ENCODE measurements at places on chromosomes 1 and 21.

DNA sequence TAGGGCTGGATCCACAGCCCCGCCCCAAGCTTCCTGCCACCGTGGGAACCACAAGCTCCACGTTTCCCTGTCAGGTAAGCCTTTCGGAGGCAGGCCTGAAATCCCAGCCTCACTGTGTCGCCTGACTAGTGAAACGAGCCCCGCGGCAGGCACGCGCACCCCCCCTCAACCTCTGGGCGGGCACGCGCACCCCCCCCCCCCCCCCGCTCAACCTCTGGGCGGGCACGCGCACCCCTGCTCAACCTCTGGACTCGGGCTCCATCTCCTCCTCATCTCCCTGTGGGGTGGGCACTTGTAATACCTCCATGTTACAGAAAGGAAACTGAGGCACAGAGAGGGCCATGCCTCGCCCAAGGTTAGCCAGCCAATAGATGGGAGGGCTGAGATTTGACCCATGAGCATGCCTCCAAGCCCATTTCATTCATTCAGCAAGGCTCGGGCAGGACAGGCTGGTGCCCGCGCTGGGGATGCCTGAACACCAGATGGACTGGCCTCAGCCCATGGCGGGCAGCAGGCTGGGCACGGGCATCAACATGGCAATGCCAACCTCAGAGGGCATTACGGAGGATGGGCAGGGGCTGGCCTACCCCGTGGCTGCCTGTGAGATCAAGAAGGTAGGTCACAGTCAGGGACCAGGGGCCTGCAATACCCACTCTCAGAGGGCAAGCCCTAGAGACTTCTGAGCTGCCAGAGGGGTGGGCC lies 4.7 kb downstream of the CFAP410 start:
- DNase-seq = no peak

DNA sequence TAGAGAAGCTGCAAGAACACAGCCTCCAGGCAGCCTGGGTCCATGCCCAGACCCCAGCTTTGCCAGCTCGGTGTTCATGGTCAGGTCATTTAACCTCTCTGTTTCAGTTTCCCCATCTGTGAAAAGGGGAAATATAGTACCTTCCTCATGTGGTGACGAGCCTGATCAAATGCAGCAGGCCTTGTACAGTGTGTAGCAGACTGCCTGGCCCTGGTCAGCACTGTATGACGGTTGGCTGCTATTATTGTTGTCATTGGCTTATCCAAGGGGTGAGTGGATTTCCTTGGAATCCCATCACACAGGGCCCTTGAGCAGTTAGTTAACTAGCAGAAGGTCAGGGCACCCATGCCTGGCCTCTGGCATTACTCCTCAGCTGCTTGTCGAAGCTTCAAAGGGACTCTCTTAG lies 6.6 kb upstream of the TMEM51 start:
- DNase-seq = no peak

- no peak for DNase-seq
Observed at GRCh38 chr1:224061436-224061835, 52.5 kb upstream of the FBXO28 start.

DNA sequence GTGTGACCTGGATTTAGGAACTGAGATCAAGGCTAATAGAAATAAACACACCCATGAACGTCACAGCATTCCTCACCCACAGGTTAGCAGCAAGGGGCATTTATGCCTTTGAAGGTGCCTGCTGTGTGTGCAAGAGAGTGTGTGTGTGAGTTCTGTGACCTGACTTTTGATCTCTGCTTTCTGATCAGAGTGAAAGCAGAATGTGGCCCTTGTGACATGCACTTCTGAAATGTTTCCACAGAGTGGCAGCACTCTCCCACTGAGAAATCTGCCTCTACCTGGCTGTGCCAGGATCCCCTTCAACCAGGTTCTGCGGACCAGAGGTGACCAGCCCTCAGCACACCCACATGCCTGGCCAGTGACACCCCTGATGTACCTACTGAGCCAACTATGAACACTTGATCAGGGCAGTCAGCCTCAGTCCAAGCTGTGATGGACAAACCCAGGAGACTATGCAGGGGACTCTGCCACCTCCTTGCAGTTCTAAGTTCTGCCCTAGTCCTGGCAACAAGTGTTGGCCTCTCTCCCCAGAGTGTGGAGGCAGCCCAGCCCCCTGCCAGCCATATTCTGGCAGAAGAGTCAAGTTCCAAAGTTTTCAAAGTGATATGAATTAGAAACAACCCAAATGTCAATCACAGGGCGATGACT lies 41.0 kb downstream of the RXRG start:
- no peak for DNase-seq

GRCh38 chr21:18298228-18298627 lies 53.6 kb downstream of the CHODL start:
- DNase-seq = no peak

GRCh38 chr1:190754666-190755065 lies 277.0 kb upstream of the BRINP3 start:
- no peak for DNase-seq

DNA sequence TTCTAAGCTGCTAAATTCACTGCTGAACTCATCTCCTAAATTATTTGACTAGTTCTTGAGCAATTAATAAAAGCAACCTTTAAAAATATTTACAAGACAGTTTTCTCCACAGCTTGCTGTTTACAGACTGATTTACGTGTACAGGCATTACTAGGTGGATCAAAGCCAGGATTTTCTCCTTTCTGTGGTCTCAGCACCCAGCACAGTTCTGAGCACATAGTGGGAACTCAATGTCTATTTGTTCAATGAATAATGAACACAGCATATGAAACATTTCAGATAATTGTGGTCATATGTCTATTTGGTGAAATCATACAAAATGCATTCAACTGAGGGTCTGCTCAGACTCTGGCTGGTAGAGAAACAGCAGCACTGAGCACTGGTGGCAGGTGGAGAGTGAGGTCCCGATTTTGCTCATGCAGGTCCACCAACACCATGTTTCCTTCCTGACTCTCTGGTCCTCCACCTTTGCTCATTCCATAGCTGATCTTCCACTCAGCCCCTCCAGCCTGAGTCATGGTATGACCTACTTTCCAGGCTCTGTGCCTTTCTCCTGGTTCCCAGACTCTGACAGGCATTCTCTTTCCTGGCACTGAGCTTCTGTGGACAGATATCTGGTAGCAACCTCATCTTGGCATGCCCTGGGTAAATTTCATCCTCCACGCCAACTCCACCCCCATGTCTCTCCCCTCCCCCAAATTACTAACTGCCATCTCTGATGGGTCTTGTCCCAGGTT lies 311.3 kb downstream of the TGFB2 start:
- no peak for DNase-seq

DNA sequence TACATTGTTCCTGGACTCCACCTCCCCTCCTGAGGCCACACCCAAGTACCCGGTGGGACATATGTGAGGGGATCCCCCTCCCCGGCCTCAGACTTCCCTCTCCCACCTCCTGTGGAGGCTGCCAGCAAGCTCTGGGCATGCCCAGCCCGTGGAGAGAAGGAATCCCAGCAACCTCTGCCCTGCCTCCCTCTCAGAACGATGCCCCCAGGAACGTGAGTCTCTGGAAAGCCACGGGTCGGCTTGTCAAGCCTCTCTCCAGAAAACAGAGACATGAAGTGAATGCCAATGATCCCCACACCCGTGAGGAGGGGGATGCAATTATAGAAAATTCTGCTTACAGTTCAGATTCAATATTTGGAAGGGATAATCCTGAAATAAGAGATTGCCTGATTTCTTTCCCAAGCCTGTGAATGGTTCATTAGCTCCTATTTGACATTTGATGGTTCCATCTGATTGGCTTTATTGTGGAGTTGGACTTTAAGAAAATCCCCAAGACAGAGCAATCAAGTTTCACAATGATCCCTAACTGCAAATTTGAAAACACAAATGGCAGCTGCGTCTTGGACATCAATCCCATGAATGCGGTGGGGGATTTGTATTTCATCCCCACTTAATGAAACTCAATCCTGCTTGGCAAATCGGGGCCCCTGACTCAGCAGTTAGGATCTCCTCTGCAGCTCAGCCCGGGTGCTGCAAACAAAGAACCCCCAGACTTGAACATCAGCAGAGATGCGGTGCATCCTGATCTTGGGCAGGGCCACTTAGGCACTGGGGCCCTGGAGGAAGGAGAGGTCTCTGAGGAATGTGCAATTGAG lies 9.1 kb upstream of the GUCA2B start:
- DNase-seq = no peak

DNA sequence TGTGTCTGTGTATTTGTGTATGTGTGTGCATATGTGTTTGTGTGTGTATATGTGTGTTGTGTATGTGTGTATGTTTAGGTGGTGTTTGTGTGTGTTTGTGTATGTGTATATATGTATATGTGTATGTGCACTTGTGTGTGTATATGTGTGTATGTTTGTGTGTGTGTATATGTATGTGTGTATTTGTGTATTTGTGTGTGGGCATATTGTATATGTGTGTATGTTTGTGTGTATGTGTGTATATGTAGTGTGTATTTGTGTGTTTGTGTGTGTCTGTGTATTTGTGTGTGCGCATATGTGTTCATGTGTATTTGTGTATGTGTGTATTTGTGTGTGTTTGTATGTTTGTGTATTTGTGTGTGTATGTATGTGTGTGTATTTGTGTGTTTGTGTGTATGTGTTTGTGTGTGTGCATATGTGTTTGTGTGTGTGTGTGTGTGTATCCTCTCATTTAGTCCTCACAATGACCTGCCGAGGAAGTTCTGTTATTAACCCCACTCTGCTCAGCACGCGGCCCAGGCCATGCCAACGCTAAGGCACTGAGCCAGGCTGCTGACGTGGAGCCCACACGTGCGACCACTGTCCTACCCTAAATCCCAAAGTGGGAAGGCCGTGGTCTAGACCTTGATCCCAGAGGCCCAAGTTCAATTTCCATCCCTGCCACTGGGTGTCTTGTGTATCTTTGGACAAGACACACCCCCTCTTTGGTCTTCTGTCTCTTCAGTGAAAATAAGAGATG lies 43.2 kb upstream of the TMEM51 start:
- DNase-seq = no peak

- DNase-seq = peak; percentile 93
Observed at GRCh38 chr1:145859491-145860023, 676 bp upstream of the PIAS3 start.
